DMS153 (cell line): ENCODE measurements at places on chromosomes 12 and 14.

DNA sequence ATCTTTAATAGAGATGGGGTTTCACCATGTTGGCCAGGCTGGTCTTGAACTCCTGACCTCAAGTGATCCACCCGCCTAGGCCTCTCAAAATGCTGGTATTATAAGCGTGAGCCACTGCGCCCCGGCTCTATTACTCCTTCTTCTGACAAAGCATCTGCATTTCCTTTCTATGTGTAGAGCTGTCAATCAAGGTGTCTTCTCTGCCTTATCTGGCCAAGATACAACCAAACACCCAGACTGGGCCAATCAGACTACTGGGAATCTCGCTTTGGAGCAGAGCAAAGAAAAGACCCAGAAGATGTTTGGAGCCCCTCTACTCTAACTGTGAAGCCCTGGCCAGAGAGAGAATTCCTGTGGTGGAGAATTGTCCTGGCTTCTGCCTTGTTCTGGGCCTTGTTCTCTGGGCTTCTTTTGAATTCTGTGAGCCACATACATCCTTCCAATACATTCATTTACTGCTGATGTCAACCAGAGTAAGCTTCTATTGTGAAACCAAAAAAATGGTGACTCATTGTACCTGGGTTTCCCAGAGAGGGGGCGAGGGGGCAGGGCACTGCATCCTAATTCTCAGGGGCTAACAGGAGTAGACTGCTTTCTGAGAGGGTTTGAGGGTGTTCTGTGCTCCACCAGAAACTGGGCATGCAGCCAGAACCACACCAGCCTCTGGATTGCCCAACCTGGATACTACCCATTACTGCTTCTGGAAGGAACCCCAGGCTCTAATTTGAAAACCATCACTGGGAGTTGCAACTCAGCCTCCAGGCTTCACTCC, 18.8 kb upstream of the FLVCR2 start:
- DNase-seq = peak; percentile 33

- DNase-seq = peak; percentile 42
These were observed at the start of gene TGFB3 for GRCh38 chr14:75981426-75982265. Gene TGFB3 (minus strand): TSS chr14:75981995. CDS start chr14:75980893, 1,102 bp downstream.

GRCh38 chr12:31991815-31992214, 32.6 kb downstream of the RESF1 start:
- DNase-seq = no peak

DNA sequence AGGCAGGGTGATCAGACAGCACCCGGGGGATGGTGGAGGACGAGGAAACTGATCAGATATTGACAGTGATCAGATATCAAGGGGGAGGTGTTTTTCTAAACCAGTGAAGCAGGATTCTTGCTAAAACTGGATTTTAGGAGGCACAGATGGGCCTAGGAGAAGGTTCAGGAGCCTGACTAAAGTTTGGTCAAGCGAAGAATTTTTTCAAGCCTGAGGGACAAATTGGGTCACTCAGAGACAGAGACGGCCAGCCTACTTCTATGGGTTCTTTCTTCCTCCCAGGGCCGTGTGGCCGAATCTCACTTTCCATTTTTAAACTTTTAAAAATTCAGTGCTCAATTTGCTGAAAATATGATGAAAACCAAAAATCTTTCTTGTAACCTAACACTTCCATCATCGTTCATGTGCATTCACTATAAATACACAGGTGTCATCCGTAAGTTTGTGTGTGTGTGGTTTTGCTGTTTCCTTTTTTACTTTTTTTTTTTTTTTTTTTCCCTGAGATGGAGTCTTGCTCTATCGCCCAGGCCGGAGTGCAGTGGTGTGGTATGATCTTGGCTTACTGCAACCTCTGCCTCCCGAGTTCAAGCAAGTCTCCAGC, 68.5 kb downstream of the RIN3 start:
- no peak for DNase-seq

DNA sequence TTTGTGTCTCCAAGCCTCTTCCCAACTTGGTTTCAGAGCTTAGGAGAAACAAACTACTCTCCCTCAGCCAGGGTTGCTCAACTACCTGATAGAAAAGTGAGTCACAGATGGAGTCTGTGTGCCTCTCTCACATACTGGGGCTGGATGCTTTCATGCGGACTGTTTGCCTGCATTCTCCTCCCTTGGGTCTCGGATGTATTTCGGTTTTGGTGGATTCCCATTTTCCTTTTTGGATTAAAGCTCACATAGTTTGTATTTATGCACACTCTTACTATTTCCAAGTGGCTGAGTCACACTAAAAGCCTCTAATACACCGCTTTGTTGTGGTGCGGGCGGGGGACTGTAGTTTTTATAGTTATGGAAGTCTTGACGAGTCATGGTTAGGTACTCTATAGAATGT, 505.4 kb downstream of the LRFN5 start:
- no peak for DNase-seq

- no peak for DNase-seq
These were observed 39.7 kb downstream of the KRT80 start for GRCh38 chr12:52151837-52152783.

DNA sequence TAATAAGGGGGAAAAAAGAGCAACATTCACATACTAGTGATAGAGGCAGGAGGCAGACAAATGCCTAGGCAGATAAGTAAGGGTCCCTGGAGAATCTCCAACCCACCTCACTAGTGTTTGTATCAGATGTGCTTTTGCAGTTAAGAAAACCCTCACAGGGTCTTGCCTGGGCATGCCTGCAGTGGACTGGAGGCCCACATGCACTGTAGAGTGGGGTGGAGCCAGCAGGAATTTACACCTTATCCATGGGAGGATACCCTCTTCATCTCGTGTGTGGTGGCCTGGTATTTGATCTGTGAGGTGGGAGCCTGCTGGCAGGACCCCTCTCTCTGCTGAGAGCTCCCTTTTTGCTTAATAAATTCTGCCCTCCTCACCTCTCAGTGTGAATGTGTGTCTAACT, 238.0 kb upstream of the SLC16A7 start:
- no peak for DNase-seq

DNA sequence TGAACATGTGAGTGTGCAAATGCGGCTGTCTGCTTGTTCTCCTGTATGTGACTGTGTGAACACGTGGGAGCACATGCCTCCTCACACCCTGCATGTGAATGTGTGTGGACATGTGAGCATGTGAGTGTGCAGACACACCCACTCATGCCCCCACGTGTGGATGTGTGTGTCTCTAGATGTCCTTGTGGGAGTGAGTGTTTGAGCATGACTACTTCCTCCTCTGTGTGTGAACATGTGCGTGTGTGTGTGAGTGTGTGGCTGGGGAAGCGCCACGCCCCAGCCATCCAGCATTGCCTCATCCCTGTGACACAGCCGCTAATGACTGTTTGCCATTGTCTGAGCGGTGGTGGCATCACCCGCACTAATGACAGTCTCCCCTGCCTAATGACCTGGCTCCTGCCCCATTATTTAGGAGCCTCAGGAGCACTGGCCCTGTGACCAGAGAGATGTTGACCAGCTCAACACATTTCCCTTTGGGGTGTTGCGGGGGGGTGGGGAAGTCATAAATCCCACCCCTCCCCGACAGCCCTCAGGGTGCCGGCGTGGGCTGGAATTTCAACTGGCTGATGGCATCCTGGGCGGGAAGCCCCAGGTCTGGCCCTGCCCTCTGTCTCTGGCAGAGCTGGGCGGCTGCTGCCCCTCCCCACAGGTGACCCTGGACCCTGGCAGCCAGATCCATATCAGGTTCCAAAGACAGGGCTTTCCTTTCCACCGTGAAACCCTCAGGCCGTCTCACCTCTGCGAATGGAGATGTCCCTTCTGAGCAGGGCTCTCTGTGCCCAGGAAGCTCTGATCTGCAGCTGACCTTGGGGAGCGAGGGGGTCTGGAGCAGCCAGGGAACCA, 11.5 kb upstream of the KRT80 start:
- peak; percentile 92 for DNase-seq

GRCh38 chr12:16796168-16796567, 190.2 kb upstream of the LMO3 start:
- no peak for DNase-seq

DNA sequence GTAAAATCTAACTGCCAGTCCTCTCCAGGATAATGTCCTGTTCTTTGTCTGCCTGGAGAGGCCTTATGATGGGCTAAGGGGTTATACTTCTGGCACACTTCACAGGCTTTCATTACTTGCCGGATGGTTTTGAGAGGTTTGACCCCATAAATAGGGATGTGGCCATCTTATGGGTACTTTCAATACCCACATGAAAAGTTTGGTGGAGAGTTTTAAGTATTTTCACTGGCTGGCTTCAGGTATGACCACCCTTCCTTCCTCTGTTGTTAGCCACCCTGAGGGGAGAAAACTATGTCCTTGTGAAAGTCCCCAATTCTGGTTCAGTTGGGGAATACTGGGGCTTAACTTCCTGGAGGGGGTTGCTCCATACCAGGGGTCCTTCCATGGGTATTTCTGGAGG, 54.8 kb downstream of the ASCL4 start:
- no peak for DNase-seq

- DNase-seq = no peak
These were observed 53.3 kb downstream of the BICD1 start for GRCh38 chr12:32159925-32160324.

DNA sequence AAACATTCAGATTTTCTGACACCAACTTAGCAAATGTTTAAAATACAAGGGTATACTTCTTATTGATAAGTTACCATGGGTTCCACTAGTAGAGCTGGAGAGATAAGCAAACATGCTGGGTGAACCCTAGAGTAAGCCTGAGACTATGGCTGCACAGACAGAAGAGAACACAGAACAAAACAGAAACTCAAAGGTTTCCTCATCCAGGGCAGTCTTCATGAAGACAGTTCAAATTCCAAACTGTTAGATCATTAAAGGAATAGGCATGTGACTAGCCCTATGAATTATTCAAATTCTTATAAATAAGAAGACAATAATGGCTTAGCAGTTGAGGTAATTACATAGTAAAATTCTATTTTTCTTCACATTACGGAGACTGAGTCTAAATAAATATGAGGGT, 28.1 kb downstream of the BTBD7 start:
- DNase-seq = no peak

- DNase-seq = no peak
These were observed 9.5 kb downstream of the HHIPL1 start for GRCh38 chr14:99654235-99654985.

DNA sequence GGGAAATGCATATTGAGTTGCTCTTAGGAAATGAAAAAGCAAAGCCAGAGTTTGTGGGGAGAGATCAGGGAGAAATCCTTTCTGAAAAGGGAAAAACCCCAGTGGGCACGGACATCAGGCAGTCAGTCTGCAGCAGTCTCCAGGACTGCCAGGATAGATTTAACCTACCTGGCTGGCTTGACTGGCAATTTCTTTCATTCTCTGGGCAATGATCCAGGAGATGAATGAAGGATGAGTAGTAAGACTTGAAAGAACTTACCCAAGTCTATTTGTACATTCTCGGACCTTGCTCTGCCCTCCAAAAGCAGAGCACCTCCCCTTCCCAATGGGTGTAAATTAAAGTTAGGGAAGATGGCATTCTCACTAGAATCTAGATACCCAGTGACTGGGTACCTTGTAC, 42.9 kb downstream of the CMAS start:
- no peak for DNase-seq

DNA sequence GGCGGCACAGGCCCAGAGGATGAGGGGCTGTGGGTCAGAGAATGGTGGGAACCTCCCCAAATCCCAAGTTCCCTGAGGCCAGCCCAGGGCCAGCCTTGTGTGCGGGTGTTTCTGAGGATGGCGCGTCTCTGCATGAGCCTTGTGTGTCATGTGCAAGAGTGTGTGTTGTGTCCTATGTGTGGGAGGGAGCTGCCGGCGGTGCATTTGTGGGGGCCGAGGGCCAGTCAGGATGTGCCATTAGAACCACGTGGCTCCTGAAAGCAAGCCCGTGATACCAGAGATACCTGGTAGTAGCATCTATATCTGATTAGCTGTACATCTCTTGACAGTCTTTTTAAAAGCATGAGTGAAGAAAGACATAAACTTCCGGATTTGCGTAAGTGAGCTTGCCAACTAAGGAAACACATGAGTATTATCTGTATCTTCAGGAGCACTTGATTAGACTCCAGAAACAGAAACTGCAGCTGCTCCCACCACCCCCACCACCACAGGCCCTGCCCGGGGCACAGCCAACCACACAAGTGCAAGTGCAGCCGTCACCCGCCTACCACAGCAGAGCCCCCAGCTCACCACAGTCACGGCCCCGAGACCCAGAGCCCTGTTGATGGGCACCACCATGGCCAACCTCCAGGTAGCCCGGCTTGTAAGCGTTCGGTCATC, 19.2 kb downstream of the DDX51 start:
- DNase-seq = no peak

DNA sequence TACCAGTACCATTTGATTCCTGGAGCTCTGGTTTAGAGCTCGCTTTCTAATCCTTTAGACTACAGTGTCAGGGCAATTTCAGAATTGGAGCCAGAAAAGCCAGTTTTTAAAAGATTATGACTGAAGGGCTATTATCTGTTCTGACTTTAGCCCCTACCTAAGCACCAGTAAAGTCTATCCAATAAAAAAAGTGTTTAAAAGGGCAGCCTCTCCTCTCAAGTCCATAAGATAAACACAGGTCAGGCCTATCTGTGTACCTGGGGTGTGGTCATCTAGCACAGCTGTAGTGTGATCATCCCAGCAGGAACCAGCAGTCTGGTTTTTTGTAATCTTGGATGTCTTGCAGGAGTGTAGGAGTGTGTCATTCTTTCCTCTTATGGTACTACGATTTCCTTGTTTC, 6.6 kb downstream of the APPL2 start:
- DNase-seq = no peak

GRCh38 chr14:34060651-34060999, 109.8 kb upstream of the EGLN3 start:
- DNase-seq = no peak
